Stimulated activated CD8-positive, alpha-beta memory T cell treated with anti-CD3 and anti-CD28 coated beads, Interleukin-4, amount 100 ng/mL, for 1 hour (primary cell): ENCODE measurements at places on chromosomes 7 and 10.

DNA sequence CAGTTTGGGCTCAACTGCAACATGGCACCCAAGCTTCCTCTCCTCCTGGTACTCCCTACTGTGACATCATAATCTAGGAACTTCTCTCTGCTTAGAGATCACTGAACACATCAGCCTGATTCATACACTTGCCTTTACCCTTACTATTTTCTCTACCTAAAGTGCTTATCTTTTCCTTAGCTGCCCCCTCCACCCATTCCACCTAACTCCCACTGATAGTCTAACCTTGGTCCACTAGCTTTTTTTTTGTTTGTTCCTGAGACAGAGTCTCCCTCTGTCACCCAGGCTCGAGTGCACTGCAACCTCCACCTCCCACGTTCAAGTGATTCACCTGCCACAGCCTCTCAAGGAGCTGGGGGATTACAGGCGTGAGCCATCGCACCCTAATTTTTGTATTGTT is 15.9 kb downstream of the CUL2 start:
- no peak for DNase-seq

DNA sequence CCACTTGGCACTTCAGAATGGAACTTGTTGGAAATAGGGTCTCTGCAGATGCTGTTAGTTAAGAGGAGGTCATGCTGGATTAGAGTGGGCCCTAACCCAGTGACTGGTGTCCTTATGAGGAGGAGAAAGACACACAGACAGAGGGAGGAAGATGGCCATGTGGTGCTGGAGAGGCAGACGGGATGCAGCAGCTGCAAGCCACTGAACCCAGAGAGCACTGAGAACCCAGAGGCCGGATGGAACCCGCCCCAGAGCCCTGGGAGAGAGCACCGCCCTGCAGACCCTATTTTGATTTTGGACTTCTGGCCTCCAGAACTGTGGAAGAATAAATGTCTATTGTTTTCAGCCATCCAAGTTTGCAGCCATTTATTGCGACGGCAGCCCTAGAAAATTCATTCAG is 58.0 kb upstream of the EBF3 start:
- DNase-seq: no peak

DNA sequence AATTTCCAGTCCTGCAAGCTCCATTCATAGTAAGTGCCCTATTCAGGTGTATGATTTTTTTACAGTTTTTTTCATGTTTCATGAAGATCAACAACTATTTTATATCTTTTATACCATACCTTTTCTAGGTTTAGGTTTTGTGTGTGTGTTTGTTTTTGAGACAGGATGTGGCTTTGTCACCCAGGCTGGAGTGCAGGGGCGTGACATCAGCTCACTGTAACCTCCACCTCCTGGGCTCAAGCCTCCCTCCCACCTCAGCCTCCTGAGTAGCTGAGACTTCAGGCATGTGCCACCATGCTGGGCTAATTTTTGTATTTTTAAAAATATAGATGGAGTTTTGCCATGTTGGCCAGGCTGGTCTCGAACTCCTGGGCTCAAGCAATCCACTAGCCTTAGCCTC is 35.0 kb downstream of the ARMH3 start:
- no peak for DNase-seq

GRCh38 chr10:23869996-23870395 is 338.9 kb upstream of the KIAA1217 start:
- DNase-seq: no peak

GRCh38 chr7:77827999-77828398 is 29.4 kb downstream of the PHTF2 start:
- DNase-seq: no peak

GRCh38 chr10:86197166-86197790 is 169.3 kb downstream of the GRID1 start:
- no peak for DNase-seq

DNA sequence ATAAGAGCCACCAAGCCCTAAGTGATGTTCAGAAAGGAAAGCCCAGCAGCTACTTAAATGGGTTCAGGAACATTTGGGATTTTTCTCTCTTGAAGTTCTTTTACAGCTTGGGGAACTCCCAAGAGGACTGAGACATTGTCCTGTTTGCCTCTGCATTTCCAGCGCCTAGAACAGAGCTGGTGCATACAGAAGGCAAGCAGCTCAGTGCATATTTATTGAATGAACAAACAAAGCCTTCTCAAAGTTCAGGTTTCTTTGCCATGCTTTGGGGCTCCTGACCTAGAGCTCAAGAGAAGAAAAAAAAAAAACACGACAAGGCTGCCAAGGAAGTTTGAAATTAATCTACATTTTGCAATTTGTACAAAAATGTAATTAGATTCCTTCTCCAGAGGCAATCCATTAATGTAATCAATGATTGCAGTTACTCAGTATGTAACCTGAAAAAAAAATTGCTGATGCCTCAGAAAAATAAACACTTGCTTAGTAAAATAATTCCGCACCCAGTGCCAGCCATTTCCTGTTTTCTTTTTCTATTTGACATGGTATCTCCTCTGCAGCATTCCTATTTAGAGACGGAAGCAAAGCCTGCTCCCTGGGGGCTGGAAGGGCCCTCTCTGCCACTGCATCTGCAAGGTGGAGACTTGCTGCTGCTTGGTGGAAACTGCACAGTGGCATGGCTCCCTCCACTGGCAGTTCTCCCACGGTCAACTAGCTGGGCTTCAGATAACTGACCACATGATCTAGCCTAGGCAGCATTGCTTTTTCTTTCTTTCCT is 157.3 kb downstream of the TMEM178B start:
- no peak for DNase-seq

DNA sequence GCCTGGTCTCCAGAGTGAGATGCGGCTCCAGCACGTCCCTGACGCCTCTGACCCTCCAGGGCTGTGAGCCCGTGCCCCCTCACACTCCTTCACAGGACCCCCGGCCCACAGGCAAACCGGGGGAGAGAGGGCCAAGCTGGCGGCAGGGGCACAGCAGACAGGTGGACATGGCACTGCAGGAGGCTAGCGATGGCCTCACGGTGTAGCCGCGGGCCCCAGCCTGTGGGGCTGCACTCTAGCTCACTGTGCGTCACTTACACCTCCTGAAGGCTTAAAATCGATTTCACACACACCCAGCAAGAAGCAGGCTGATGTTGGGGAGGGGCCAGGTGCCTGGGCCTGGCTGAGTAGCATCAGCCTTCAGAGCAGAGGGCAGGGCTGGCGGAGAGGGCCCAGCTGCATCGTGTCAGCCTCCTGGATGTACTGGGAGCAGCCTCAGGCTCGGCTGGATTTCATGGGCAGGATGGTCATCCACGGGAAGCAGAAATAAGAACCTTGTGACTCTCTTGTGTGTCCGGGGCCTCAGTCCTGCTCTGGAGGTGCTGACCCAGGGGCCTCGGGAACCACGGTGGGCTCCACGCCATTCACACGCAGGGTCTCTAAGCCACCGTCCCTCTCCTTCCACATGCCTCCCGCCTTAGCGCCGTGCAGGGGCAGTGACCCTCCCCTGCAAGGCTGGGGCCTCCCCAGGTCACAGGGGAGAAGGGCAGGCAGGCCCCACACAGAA is 19.4 kb upstream of the KNDC1 start:
- no peak for DNase-seq

DNA sequence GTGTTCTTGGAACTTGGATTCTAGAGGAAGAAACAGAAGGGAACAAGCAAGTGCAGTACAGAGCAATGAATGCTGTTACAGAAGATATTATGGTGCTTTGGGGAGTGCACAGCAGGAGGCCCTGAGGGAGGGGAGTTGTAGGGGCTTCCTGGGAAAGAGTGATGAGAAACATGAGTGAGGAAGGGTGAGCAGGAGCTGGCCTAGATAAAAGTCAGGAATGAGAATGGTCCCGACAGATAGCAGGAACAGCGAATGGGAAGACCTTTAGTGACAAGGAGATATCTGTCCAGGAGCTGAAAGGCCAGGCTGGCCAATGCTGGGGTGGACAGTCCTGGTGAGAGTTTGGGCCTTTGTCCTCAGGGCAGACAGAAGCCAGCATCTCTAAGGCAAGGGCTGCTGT is 20.6 kb upstream of the CCNJ start:
- DNase-seq: no peak

- no peak for DNase-seq
Measured at GRCh38 chr10:100370714-100371481, 23.9 kb downstream of the SCD start.

GRCh38 chr10:115091161-115091560 is 2.0 kb upstream of the ATRNL1 start:
- no peak for DNase-seq

- DNase-seq: no peak
Measured at GRCh38 chr7:651032-651728, 75.3 kb upstream of the DNAAF5 start.

DNA sequence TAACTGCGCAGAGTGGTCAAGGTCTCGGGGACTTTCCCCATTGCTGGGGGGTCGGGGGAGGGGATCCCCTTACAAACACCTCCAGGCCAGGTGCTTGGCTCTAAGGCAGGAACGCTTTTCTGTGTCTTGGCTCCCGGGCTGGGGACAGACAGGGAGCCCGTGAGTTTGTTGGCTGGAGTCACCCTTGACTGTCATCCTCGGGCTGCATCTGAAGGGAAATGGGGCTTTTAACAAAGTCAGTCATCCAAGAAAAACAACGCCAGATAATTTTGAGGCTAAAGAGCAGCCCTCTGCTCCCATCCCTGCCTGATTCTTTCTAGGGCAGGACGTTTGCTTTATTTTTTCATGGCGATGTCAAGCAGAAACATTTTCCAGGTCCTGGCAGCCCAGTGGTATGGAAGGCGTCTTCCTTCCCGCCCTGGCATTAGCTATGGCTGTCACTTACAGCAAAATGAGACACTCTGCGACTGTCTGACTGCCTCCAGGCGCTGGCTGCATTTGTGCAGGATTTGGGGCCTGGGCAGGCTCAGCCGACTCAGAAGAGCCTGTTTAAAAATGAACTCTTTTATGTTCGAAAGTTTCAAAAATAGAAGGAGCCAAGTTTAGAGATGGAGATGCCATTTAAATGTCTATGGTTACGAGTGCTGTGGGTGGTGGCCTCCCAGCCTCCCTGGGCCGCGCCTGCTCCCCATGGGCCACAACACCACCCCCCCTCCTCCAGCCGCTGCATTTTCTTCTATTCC is 54.7 kb upstream of the TNS3 start:
- DNase-seq: no peak

DNA sequence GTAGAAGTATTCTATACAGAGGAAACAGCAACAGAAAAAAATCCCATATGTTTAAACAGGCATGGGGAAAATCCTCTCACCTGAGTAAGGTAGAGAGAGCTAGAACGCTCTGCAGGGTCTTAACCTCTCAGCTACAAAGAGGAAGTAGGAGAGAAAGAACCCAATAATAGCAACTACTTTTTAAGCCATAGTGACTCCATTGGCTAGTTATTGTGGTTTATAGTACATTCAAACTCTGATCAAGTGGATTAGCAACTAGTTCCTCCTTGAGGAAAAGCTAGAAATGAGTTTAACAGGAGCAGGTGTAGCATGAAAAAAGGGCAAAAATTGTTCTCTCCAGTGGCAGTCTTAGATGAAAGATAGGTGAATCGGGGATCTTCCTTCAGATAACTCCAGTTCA is 89.7 kb downstream of the HGF start:
- no peak for DNase-seq

DNA sequence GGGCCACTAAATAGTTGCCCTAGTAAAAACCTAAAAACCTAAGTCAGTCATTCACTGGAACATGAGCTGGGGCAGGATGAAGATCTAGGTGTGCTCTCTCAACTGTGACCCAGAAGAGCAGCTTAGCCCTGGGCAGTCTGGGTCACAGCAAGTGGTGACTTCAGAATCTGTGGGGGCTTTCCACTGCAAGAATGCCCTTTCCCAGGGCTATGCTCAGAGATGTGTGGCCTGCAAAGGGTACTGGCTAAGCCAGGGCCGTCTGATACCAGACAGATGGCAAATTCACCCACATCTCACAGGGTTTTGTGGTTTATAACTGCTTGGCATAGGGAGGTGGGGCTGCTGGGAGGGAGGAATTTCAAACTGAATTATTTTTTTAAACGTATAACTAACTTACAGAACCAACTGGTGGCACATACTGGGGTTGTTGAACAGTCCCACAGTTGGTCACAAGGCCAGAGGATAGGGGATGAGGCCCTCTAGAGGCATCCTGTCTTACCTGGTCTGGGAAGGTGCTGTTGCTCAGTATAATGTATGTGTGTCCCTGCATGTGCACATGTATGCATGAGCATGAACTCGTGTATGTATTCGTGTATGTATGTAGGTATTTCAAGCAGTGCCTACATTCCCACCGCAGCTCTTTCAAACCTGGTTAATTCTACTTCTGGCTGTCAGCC is 63.2 kb downstream of the PRPF18 start:
- DNase-seq: no peak

DNA sequence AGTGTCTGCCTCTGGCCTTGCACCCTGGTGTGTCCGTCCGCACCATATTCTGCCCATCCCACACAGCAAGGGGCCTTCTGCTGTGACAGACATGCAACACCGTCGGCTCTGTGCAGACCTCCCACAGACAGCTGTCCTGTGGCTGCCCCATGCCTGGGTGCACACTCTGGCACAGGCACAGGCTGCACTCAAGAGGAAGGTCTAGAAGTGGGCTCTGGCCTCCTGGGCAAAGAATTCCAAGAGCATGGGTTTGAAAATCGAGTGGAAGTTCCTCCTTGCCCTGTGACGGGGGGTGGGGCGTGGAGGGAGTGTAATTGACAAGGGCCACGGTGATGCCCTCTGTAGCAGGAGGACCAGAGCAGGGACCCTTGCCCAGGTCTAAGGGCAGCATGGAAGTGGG is 4.3 kb upstream of the LOXL4 start:
- DNase-seq: no peak

DNA sequence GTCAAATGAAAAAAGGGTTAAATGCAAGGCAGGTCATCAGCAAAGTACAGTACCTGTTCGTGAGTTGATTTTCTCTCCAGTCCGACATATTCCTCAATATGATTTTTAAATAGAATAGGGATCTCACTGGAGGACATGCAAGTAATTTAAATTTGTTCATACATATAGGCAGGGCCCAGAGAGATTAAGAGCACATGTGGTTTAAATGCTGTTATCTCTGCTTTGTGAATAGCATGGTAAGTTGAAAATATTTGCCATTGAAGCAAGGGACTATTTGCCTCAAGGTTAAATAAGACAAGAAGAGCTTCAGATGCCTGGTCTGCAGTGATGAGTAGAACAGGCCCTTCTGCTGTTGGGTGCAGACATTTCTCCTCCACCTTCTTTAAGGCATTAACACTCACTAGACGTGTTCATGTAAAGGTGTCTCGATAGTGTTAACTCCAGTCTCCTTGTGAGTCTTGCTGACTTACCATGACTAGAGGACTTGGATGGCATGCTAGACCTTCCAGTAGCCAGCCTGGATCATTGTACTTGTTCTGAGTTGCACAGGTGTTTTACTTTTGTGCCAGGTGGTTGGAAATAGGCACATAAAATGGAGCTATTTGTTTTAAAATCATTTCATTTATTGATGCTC is 15.6 kb upstream of the AKR1C3 start:
- DNase-seq: no peak

- no peak for DNase-seq
Measured at GRCh38 chr7:145431834-145432233, 596.0 kb upstream of the TPK1 start.

DNA sequence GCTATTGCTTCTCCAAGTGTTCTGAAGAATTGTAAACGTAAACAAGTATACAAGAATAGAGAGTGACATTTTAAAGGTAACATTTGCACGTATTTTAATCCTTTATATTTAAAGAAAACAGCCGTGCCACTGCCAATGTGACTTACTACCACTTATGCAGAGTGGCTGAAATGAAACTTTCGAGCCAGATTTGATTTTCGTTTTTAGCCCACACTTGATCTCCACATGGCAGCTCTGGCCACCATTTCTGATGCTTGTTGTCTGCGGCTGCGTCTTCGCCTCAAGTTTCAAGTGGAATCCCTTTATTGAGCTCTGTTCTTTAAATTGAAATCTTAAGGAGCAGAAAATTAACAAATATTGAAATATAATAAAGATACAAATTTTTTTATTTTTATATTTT is 70.0 kb downstream of the ELAPOR2 start:
- DNase-seq: no peak
